ENCODE measurements at places on chromosomes 2 and 18. TPM values are rescaled to one million over a fixed set of nuclear protein-coding genes. Genes with fewer than 3 reads are reported as not detected.

GRCh38 chr2:28395334-28396061 is 2.8 kb downstream of the FOSL2 start:
- H3K4me3 ChIP-seq, result no peak overlapping the region
- H3K27me3 ChIP-seq, result peaks cover 10% of the 10 kb centered on the region
- H3K27ac ChIP-seq, result no peak overlapping the region
- H3K36me3 ChIP-seq, result no peaks in the 10 kb centered on the region
- peaks cover 11% of the 10 kb centered on the region for H3K4me1 ChIP-seq
- DNase-seq, result no peak

- H3K4me3 ChIP-seq, result no peak overlapping the region
- no peaks in the 10 kb centered on the region for H3K4me1 ChIP-seq
- no peak overlapping the region for H3K27ac ChIP-seq
- DNase-seq, result no peak
- no peaks in the 10 kb centered on the region for H3K27me3 ChIP-seq
- no peaks in the 10 kb centered on the region for H3K36me3 ChIP-seq
These were observed 83.3 kb downstream of the ICOS start for GRCh38 chr2:204019572-204020501.

DNA sequence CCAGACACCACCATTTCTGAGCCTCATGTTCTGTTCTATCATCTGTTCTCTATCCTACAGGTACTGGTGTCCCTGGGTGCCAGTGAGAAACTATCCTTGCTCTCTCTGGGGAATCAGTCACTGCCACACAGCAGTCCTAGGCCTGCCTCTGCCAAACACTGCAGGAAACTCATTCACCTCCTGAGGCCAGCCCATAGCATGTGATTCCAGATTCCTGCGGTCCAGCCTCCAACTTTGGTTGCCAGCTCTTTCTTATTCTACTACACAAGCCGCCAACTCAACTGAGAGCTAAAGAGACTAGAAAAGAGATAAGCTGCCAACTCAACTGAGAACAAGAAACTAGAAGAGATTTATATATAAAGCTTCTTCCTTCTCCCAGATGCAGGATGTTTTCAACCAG is 8.8 kb upstream of the TTLL4 start:
- no peak overlapping the region for H3K4me3 ChIP-seq
- H3K27me3 ChIP-seq, result peaks cover 17% of the 10 kb centered on the region
- H3K36me3 ChIP-seq, result peaks cover 51% of the 10 kb centered on the region
- peaks cover 10% of the 10 kb centered on the region for H3K4me1 ChIP-seq
- no peak for DNase-seq

DNA sequence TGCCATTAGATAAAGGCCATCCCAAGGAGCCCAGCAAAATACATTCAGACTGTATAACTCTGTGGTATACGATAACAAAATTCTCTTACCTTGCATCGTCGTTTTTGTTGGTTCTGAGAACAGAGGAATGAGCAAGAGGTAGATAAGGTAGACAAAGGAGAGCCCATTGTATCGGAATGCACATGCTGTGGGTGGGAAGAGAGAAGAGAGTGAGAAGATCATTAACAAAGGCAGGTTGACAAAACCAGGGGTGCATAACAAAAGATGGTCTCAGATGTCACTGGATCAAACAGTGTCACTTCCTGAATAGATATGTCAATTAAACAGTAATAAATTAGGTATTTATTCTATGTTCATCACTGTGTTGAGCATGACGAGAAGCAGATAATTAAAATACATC is 83.3 kb downstream of the PIEZO2 start:
- peaks cover 28% of the 10 kb centered on the region for H3K4me1 ChIP-seq
- no peak for DNase-seq
- no peak overlapping the region for H3K27ac ChIP-seq
- no peaks in the 10 kb centered on the region for H3K36me3 ChIP-seq
- H3K4me3 ChIP-seq, result no peak overlapping the region

DNA sequence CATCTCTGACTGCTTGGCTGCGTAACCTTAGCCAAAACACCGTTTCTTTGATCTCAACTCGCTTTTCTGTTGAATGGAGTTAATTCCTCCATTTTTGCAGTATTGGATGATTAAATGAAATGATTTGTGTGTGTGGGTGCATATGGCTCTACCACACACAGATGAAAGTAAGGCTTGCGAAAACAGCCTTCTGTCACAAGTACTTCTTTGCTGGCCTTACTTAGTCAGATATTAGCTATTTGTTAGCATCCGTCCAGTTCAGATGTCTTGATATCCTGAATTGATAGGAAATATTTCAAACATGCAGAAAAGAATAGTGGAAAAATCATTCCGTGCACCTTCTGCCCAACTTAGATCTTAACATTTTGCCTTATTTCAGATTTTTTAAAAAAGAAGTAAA is 21.8 kb downstream of the NCOA1 start:
- no peak overlapping the region for H3K27ac ChIP-seq
- peaks cover 7% of the 10 kb centered on the region for H3K4me1 ChIP-seq
- H3K36me3 ChIP-seq, result no peaks in the 10 kb centered on the region
- no peak for DNase-seq

DNA sequence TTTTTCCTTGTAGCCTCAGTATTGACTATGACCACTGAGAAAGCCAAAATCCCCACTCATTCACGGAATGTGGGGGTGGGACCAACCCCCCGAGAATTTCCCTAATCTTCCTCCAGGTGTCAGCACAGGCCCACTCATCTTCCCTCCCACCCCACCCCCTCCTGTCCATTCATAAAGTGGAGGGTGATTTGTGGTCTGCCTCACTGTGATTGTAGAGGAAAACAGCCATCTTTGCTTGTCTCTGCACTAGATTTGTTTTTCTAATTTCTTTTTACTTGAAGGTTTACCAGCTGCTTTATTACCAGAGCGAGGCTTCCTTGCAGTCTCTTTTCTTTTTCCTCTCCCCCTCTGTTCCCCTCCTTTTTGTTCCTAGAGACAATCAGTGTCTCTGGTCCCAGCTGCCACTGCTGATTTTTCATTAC is 171.8 kb downstream of the ICOS start:
- peak; percentile 41 for DNase-seq
- H3K4me3 ChIP-seq, result no peak overlapping the region
- H3K4me1 ChIP-seq, result peaks cover 36% of the 10 kb centered on the region
- H3K36me3 ChIP-seq, result no peaks in the 10 kb centered on the region
- peak overlapping the region; percentile 38 for H3K27ac ChIP-seq
- H3K27me3 ChIP-seq, result no peaks in the 10 kb centered on the region

GRCh38 chr2:30273574-30273929 is 42.2 kb downstream of the LBH start:
- H3K4me1 ChIP-seq, result peaks cover 9% of the 10 kb centered on the region
- H3K36me3 ChIP-seq, result peaks cover 5% of the 10 kb centered on the region
- H3K27me3 ChIP-seq, result peaks cover 7% of the 10 kb centered on the region
- no peak overlapping the region for H3K4me3 ChIP-seq
- H3K27ac ChIP-seq, result no peak overlapping the region

DNA sequence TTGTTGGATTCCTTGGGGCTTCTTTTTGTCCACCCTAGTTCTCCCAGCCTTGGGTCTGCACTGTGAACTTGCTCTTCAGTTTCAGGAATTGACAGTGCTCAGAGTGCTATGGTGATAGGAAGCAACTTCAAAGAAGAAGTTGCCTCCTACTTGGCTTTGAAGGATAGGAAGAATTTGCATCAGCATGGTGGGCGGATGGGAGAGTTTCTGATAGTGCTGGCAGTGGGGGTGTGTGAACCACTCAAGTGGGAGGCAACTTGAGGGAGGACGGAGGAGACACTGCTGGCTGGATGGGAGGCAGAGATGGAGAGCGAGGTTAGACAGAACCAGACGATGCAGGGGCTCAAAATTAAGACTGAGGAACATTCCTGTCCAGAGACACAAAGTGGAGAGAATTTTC is 164.4 kb upstream of the SKOR2 start:
- no peak for DNase-seq
- H3K4me3 ChIP-seq, result no peak overlapping the region
- peaks cover 2% of the 10 kb centered on the region for H3K27me3 ChIP-seq

DNA sequence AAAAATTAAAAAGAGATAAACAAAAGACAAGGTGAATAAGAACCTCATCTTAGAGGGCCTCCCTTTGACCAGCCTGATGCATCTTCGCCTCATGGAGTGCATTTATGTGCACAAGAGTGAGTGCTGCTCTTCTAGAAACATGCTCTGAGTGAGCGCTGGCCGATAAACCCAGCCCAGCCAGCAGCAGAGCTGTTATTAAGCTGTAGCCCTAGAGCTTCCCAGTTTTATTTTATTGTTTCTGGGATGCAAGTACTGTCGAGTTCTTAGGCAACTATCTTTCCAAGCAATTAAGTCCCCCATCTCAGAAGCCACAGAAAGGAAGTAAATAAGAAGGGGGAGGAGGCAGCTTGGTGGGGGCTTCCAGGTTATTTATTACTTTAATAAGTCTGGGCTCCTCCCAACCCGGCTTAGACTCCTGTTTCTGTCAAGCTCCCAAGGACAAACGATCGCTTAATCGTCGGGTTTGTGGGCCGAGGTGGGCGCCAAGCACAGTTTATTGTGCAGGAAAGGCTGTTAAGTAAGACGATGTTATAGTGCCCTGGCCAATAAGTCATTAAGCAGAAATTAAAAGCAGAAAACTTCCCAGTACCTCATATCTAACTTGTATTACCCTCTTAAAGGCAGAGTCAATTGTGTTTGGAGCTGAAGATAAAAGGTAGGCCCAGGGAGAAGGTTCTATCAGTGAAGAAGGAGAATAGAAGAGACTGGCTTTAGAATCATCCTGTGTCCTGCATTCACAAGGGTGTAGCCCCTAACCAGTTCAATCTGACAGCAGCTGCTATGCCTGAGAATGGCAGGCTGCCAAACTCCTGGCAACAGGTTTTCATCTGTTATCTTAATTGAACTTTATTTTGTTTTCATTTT is 176.3 kb downstream of the PIK3C3 start:
- no peak overlapping the region for H3K4me3 ChIP-seq
- H3K27ac ChIP-seq, result no peak overlapping the region
- no peaks in the 10 kb centered on the region for H3K27me3 ChIP-seq
- DNase-seq, result no peak

DNA sequence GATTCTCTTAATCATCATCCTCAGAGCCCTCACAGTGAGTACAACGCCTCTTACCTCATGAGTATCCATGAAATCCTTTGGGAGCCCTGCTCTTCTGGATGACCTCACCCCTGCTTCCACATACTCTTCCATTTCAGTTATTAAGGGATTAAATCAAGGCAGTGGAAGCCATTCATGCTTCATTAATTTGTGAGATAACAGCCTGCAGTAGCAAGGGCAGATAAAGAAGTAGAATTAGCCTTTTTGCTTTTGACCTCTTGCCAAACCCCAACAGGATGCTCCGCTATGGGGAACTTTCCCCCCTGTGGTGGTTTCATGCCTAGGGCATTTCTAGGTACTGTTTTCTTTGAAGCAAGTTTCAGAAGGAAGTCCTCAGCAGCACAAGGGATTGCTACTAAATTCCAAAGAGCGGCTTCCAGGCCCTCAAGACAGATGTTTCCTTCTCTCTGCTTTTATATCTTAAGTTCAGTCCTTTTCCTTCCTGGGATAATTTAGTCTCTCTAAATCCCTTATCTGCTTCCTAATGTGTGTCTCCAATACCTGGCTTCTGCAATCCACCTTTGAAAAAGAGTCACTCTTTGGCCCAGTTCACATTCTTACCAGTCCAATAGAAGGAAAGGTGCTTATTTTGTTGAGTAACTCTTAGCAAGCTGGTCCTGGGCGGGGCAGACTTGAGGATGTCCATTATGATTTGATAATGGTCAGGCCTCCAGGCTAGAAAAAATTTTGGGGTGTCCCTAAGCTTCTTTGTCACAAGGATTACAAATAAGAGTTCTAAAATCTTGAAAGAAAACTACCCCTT is 76.9 kb downstream of the MYO1B start:
- H3K4me3 ChIP-seq, result peak overlapping the region; percentile 35
- peak overlapping the region; percentile 95 for H3K27ac ChIP-seq
- peak; percentile 32 for DNase-seq
- H3K27me3 ChIP-seq, result no peaks in the 10 kb centered on the region
- no peaks in the 10 kb centered on the region for H3K36me3 ChIP-seq

- H3K4me3 ChIP-seq, result no peak overlapping the region
- H3K4me1 ChIP-seq, result peaks cover 26% of the 10 kb centered on the region
- DNase-seq, result no peak
These were observed 4.3 kb downstream of the VAPA start for GRCh38 chr18:9918016-9918680.

GRCh38 chr18:61379827-61380226 is 46.6 kb downstream of the CDH20 start:
- H3K36me3 ChIP-seq, result no peaks in the 10 kb centered on the region
- H3K27ac ChIP-seq, result no peak overlapping the region
- H3K4me1 ChIP-seq, result peaks cover 13% of the 10 kb centered on the region
- no peak for DNase-seq
- H3K27me3 ChIP-seq, result no peaks in the 10 kb centered on the region

DNA sequence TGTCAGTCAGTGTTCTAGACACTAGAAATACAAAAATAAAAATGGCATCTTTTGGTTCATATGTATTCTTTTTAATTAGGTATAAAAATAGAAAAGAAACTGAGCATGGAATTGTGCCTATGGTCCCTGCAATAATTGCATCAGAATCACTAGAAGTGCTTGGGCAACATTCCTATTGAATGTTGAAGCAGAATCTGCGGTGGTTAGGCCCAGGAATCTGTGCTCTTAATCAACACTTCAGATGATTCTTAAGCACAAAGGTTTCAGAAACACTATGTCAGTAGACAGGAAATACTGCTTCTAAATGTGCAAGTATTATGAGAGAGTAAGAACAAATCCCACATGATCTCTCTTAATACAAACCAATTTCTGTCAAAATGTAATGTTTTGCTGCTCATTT is 20.3 kb upstream of the RBBP8 start:
- no peak overlapping the region for H3K4me3 ChIP-seq
- no peak for DNase-seq
- no peaks in the 10 kb centered on the region for H3K27me3 ChIP-seq
- no peak overlapping the region for H3K27ac ChIP-seq

DNA sequence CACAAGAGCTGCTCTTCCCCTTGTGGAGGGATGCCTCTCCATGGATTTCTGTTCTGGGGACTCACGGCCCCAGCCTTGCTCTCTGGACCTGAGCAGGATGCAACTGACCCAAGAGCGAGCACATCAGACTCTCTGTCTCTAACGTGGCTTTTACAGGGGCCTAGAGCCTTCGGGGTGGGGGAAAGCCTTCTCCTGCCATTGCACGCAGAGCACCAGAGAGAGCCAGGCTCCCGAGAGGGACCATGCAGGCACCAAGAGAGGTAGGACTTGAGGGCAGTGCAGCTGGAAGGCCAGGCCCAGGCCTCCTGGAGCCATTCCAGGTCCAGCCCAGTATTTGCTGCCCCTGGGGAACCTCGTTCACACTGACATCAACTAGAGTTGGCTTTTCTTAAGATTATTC is 475.6 kb upstream of the MYT1L start:
- H3K27ac ChIP-seq, result no peak overlapping the region
- no peaks in the 10 kb centered on the region for H3K27me3 ChIP-seq
- no peak for DNase-seq
- no peak overlapping the region for H3K4me3 ChIP-seq

The RUFY4 gene
- total RNA-seq, result not detected

The TEX44 gene
- total RNA-seq, result not detected

The PSTPIP2 gene
- total RNA-seq, result 7.8 TPM

The ERFE gene
- 0.41 TPM for total RNA-seq

The REG1A gene
- not detected for total RNA-seq

Data from endothelial cell (in vitro differentiated cells).